ENCODE measurements at places on chromosomes 5 and 9. TPM values are rescaled to one million over a fixed set of nuclear protein-coding genes. Genes with fewer than 3 reads are reported as not detected.

- peak; percentile 82 for DNase-seq
Observed at GRCh38 chr9:128254855-128255759, 20.7 kb downstream of the GOLGA2 start.

The FRMD3 gene
- polyA plus RNA-seq: 28.9 TPM

DNA sequence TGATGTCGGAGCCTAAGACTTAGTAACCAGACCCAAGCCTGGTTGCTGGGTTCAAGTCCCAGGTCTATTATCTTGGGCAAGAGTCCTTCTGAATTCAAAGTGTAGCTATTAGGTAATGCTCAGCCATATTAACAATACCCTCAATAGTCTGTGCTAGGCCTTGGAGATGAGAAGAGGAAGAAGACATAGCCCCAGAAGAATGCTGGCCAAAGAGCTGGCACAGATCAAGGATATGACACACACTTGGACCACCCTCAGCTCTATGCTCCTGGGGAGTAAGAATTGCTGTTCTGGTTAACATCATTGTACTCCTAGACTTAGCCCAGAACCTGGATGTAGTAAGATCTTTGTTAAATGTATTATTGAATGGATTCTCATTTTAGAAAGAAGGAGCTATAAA lies 426.7 kb downstream of the CDK5RAP2 start:
- DNase-seq: no peak

The FAM151B gene
- 1.1 TPM for polyA plus RNA-seq

GRCh38 chr5:75933489-75933888 lies 149.7 kb upstream of the SV2C start:
- DNase-seq: no peak
